Tibial artery (tissue), 4 donors: ENCODE measurements at places on chromosomes 4 and X.

DNA sequence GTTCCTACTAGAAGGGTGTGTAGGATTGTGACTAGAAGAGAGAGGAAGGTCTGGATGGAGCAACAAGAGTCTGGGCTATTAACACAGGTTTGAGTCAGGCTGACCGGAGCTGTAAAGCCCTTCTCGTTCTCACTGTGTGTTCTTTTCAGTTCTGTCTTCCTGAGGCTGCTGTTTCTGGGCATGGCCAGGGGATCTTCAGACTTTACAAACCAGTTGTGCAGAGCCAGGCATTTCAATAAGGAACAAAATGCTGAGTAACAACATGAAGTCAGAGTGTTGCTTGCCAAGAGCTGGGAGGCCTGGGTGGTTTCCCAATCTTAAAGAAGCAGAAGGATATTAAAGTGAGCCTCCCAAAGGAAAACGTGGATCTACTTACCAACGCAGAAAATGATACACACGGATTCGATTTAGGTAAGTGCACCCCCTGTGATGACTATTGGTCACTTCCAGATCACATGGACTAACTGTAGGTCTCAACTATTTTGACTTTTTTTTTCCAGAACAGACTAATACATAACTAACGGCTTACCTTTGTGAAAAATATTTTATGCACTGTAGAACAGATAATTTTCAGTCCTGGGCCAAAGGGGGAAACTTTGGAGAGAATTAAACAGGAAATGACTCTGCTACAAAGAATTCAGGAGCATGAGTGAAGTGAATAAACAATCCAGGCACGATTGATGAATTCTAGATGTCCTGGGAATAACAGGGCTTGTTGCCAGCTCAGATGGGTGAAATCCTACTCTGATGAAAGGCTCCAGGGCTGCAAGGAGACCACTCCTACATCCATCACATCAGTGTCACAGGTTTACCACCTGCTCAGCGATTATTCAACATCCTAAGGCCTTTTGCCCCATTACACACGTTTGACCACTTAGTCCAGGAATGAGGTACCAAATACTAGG, 94.5 kb downstream of the ANXA3 start:
- peaks cover 17% of the 10 kb centered on the region for H3K4me1 ChIP-seq
- peak overlapping the region; percentile 52 for H3K27ac ChIP-seq
- DNase-seq, result peak; percentile 89
- no peaks in the 10 kb centered on the region for H3K36me3 ChIP-seq
- H3K27me3 ChIP-seq, result no peaks in the 10 kb centered on the region
- peak overlapping the region; percentile 3 for H3K4me3 ChIP-seq

DNA sequence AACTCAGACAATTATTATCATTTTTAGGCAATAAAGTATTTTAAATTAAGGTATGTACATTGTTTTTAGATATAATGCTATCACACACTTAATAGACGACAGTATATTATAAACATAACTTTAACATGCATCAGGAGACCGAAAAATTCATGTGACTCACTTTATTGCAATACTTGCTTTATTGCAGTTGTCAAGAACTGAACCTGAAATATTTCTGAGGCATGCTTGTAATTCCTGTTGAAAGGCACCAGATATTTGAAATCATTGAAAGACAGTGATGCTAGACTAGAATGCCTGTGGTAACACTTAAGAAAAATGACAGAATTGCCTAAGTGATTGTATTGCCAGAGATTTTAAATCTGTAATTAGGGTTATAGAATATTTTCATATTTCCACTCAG, 175.6 kb upstream of the MAGEB2 start:
- no peaks in the 10 kb centered on the region for H3K27me3 ChIP-seq
- H3K27ac ChIP-seq, result no peak overlapping the region
- H3K4me1 ChIP-seq, result no peaks in the 10 kb centered on the region
- no peak for DNase-seq
- H3K36me3 ChIP-seq, result no peaks in the 10 kb centered on the region

- H3K36me3 ChIP-seq, result no peaks in the 10 kb centered on the region
- no peak for DNase-seq
- no peaks in the 10 kb centered on the region for H3K4me1 ChIP-seq
- no peak overlapping the region for H3K4me3 ChIP-seq
- no peak overlapping the region for H3K27ac ChIP-seq
- no peaks in the 10 kb centered on the region for H3K27me3 ChIP-seq
Measured at GRCh38 chr4:11338956-11339782, 89.5 kb downstream of the HS3ST1 start.

- no peaks in the 10 kb centered on the region for H3K36me3 ChIP-seq
- DNase-seq, result no peak
- no peaks in the 10 kb centered on the region for H3K4me1 ChIP-seq
- H3K4me3 ChIP-seq, result peak overlapping the region; percentile 66
- H3K27ac ChIP-seq, result peak overlapping the region; percentile 85
- no peaks in the 10 kb centered on the region for H3K27me3 ChIP-seq
Measured at GRCh38 chr4:1720163-1720983, 750 bp downstream of the TMEM129 start.

DNA sequence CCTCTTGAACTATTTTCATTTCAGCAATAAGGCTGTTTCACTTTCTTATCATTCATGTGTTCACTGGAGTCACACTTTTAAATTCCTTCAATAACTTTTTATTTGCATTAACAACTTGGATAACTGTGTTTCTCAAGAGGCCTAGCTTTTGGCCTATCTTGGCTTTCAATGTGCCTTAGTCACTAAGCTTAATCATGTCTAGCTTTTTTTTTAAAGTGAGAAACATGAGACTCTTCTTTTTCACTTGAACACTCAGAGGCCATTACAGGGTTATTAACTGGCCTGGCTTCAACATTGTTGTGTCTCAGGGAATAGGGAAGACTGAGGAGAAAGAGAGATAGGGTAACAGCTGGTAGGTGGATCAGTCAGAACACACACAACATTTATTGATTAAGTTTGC, 64.0 kb upstream of the VCX2 start:
- H3K27ac ChIP-seq, result no peak overlapping the region
- H3K4me3 ChIP-seq, result no peak overlapping the region
- no peaks in the 10 kb centered on the region for H3K36me3 ChIP-seq
- no peaks in the 10 kb centered on the region for H3K27me3 ChIP-seq
- DNase-seq, result no peak
- H3K4me1 ChIP-seq, result no peaks in the 10 kb centered on the region

- no peaks in the 10 kb centered on the region for H3K36me3 ChIP-seq
- H3K4me1 ChIP-seq, result no peaks in the 10 kb centered on the region
- H3K4me3 ChIP-seq, result no peak overlapping the region
- no peaks in the 10 kb centered on the region for H3K27me3 ChIP-seq
- DNase-seq, result no peak
Measured at GRCh38 chr4:141390571-141390970, 169.9 kb downstream of the ZNF330 start.

DNA sequence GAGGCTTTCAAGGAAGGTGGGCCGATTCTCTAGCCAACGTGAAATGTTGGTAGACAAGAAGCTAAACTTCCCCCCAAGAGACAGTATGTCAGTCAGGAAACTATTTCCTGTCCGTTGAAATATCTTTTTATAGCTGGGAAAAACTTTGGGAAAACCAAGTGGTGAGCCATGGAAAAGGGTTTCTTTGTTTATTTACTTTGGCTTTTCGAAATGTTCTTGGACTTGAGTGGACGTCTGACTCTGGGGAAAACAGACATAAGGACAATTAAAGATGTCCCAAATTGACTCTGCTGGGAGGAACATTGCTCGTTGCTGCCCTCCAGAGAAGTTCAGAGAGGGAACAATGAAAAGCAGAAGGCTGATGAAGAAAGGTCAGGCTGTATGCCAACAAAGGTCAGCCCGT, 295.4 kb downstream of the RAPGEF2 start:
- no peaks in the 10 kb centered on the region for H3K36me3 ChIP-seq
- no peak overlapping the region for H3K4me3 ChIP-seq
- peaks cover 78% of the 10 kb centered on the region for H3K4me1 ChIP-seq
- no peak for DNase-seq

- H3K36me3 ChIP-seq, result no peaks in the 10 kb centered on the region
- DNase-seq, result no peak
- H3K4me1 ChIP-seq, result no peaks in the 10 kb centered on the region
Measured at GRCh38 chr4:176584031-176584606, 208.6 kb downstream of the VEGFC start.

- H3K27me3 ChIP-seq, result no peaks in the 10 kb centered on the region
- no peak overlapping the region for H3K4me3 ChIP-seq
- H3K4me1 ChIP-seq, result no peaks in the 10 kb centered on the region
- H3K36me3 ChIP-seq, result no peaks in the 10 kb centered on the region
- H3K27ac ChIP-seq, result no peak overlapping the region
- DNase-seq, result no peak
Measured at GRCh38 chrX:131046596-131046995, 11.6 kb upstream of the ARHGAP36 start.

- no peaks in the 10 kb centered on the region for H3K36me3 ChIP-seq
- H3K27me3 ChIP-seq, result no peaks in the 10 kb centered on the region
- H3K27ac ChIP-seq, result no peak overlapping the region
- no peak overlapping the region for H3K4me3 ChIP-seq
- no peaks in the 10 kb centered on the region for H3K4me1 ChIP-seq
Measured at GRCh38 chrX:47814851-47815250, 21.9 kb upstream of the ZNF81 start.

DNA sequence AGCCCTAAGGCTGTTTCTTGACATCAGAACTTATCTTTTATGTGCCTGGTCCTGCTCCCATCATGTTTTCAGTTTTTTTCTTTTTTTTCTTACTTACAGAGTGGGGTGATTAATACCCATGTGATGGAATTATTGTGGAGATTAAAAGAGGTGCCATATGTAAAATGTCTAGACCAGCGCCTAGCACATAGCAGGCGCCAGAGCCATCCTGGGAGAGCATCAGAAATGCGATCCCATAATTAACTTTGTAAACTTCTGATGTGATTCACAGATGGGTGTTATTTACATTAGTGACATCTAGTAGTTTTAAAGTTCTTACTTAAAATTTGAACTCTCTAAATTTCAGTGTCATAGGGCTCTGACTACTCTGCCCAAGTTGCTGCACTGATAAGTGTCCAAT, 66.2 kb upstream of the PGRMC2 start:
- H3K36me3 ChIP-seq, result no peaks in the 10 kb centered on the region
- no peak overlapping the region for H3K27ac ChIP-seq
- H3K27me3 ChIP-seq, result no peaks in the 10 kb centered on the region
- H3K4me1 ChIP-seq, result peaks cover 19% of the 10 kb centered on the region
- DNase-seq, result no peak

DNA sequence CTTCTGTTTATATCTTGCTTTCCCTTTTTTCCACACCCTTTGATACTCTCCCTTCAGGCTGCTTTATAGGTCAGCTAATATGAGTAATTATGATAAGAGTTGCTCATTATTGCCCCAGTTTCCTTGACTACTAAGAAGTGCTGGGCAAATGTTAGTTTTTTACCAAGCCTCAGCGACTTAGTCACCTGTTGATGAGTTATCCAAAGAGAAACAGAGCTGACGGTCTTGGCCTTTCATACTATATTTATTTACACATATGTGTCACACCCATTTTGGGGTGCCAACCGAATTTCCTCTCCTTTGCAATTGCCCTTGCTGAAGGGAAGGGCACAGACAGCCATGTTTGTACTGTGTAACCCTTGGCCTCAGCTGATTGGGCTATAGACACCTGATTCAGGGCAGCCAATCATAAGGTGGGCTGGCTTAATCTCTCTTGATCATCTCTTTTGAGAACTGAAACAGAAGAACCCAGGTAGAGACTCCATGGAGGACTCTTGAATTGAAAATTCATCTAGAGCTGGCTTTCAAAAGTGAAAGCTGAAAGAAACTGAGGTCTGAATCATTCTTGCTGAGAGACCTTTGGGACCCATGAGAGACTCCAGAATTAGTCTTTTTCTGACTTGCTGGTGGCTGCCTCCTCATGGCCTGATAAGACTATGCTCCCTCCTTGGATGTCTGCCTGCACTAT, 111.7 kb upstream of the RPS6KA3 start:
- no peak for DNase-seq
- no peaks in the 10 kb centered on the region for H3K4me1 ChIP-seq
- no peak overlapping the region for H3K4me3 ChIP-seq
- H3K27me3 ChIP-seq, result no peaks in the 10 kb centered on the region
- no peaks in the 10 kb centered on the region for H3K36me3 ChIP-seq

DNA sequence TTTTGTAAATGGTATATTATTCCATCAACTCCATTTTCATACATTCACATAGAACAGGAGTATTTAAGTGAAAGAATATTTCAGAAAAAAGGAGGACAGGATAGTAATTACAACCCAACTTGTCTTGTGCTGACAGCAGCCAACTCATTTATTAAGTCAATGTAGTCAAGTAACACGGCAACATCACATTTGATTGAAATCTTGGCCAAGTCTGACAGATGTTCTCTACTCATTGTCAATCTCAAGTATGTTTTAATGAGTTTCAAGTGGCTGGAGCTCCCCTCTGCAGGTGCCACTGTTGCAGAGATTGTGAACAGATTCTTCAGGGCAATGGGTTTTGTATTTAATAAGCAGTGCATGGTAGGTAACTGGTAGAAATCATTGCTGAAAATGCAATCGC, 332.5 kb downstream of the C4orf33 start:
- no peaks in the 10 kb centered on the region for H3K36me3 ChIP-seq
- no peak for DNase-seq
- no peaks in the 10 kb centered on the region for H3K27me3 ChIP-seq

- no peaks in the 10 kb centered on the region for H3K36me3 ChIP-seq
- peak overlapping the region; percentile 38 for H3K4me3 ChIP-seq
- peaks cover 8% of the 10 kb centered on the region for H3K27me3 ChIP-seq
- no peaks in the 10 kb centered on the region for H3K4me1 ChIP-seq
- H3K27ac ChIP-seq, result no peak overlapping the region
Measured at GRCh38 chr4:110610940-110611831, 11.7 kb downstream of the PITX2 start.

DNA sequence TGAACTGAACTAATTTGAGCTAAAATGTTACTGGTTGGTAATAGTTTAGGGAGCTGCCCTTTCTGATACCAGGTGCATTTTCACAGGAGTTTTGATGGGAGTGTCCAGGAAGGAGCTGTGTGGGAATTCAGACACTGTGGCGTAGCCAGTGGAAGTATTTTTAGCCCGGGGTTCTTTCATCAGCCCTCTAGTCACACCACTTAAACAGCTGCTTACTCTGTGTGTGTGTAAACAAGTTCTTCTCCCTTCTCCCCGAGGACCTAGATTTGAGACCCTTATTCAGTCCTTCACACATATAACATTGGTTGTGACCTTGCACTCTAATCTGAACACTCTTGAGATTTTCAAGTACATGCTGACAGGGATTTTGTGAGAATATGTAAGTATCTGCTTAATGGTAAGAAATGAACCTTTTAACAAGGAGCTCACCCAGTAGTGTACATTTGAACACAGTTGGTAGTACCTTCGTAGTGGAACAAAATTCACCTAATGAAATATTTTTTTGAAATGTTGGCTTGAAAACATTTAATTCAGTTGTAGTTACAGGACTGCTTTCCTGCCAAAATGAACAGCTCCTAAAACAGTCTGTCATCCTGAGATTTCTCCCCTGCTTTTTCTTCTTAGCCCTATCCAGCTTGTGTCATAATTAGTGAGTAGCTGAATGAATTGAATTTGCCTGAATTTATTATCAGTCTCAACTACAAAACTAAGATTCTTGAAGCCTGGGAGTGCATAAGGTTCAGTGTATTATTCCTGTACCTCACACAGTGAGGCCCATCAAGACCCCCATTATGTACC, 61.8 kb downstream of the BMPR1B start:
- H3K27me3 ChIP-seq, result no peaks in the 10 kb centered on the region
- H3K4me1 ChIP-seq, result no peaks in the 10 kb centered on the region
- no peaks in the 10 kb centered on the region for H3K36me3 ChIP-seq
